DMS53 (cell line): ENCODE measurements at places on chromosomes 7 and 10.
A peak's percentile ranks its signal among the peaks of the same experiment; 100 is the strongest.

GRCh38 chr10:49276596-49276995, 22.4 kb upstream of the C10orf71 start:
- no peak for DNase-seq

DNA sequence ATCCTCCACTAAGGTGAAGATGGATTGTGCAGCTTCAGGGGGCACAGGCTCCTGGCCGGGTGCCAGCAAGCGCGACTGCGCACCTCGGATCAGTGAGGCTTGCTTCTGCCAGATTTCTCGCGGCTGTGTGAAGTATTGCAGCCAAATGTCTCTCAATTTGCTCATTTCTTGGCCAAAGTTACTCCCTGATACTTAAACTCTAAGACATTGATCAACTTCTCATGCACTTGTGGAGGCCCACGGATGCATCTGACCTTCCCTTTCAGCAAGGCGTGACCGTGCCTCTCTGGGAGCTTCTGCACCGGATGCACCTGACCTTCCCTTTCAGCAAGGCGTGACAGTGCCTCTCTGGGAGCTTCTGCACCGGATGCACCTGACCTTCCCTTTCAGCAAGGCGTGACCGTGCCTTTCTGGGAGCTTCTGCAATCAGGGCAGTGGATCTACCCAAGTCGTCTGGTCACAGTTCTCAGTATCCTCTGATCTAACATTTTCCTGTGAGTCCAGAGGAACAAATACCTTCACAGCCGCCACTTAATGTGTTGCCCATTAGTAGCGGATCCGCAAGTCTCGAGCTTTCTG, 248.3 kb downstream of the ADARB2 start:
- peak; percentile 79 for DNase-seq

DNA sequence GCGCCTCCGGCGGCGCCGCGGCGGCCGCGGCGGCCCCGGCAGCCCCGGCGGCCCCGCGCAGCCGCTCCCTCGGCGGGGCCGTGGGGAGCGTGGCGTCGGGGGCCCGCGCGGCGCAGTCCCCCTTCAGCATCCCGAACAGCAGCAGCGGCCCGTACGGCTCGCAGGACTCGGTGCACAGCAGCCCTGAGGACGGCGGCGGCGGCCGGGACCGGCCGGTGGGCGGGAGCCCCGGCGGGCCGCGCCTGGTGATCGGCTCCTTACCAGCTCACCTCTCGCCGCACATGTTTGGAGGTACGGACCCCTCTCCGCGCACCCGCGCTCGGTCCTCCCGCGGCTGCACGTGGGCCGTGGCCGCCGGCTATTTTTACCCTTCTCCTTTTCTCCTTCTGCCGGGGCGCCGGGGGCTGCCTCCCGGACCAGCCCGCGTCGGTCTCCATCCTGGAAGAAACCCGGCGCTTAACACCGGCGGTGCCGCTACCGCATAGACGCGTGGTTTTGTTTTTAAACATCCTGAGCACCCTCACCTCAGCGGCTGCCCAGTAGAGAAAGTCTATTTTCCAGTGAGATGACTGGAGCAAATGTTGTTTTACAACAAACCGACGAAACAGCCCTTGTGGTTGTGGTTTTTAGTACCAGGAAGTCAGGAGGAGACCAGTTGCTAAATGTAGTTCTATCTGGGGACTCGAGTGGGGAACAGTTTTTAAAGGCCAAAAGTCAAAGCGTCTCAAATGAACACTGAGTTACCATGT, 1.3 kb downstream of the ZNRF2 start:
- DNase-seq, result peak; percentile 74

DNA sequence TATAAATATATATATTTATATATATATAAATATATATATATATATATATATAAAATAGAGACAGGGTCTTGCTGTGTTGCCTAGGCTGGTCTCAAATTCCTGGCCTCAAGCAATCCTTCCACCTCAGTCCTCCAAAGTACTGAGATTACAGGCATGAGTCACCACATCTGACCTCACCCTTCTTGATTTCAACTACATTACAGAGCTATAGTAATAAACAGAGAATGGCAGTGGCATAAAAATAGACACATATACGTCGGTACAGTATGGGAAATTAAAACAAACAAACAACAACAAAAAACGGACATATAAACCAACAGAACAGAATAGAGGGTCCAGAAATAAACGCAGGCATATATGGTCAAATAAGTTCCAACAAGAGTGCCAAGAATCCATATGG, 77.6 kb upstream of the PPP1R3A start:
- DNase-seq, result peak; percentile 17

- DNase-seq, result no peak
Observed at GRCh38 chr7:77184990-77185389, 14.6 kb downstream of the FGL2 start.

- peak; percentile 15 for DNase-seq
Observed at GRCh38 chr10:113139699-113140098, 189.7 kb downstream of the TCF7L2 start.

DNA sequence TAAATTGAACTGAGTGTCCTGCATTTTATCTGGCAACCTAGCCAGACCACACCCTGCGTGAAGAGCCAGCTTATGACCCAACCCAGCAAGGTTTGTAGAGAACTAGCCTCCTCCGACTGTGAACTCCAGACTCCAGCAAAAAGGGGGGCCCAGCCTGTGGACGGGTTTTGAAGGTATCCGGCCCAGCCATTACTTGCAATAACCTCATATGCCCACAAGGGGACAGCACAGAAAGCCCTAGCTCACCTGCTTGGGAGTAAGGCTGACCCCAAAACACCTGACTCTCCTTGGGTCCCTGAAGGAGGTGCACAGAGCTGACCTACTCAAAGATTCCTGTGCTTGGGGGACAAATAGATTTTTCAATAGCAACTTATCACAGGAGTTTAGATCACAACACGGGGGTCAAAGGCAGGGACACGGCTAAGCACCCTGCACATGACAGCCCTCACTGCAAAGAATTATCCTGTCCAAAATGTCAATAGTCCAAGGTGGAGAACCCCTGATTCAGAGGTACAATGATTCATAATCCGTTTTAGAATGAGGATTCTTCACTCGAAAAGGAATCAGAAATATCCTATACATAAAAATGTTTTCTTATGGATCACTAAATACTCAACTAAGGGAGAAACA, 4.6 kb downstream of the TRPV6 start:
- DNase-seq, result peak; percentile 32

DNA sequence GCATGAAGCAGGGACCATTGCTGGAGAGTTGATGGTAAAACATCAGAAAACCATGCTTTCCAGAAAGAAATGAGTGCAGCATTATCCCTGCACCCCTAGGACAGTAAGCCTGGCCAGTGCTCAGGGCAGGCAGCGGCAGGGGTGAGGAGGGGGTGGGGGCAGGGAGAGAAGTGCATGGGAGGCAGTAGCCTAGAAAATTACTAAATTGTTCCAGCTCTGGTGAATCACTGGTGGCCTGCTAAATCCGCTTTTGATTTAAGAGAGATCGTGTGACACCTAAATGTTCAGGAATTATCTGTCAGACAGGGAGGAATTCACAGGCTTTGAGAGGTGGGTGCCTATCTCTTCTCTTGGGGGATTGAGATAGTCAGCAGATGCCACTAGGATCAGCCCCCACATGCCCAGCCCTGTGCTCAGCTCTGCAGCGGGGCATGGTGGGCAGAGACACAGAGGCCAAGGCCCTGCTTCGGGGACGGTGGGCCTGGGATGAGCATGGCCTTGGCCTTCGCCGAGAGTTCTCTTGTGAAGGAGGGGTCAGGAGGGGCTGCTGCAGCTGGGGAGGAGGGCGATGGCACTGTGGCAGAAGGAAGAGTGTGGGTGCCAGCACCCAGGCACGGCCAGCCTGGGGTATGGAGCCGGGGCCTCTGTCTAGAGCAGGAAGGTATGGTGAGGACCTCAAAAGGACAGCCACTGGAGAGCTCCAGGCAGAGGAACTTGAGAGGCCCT, 5.0 kb upstream of the AQP1 start:
- DNase-seq, result no peak

DNA sequence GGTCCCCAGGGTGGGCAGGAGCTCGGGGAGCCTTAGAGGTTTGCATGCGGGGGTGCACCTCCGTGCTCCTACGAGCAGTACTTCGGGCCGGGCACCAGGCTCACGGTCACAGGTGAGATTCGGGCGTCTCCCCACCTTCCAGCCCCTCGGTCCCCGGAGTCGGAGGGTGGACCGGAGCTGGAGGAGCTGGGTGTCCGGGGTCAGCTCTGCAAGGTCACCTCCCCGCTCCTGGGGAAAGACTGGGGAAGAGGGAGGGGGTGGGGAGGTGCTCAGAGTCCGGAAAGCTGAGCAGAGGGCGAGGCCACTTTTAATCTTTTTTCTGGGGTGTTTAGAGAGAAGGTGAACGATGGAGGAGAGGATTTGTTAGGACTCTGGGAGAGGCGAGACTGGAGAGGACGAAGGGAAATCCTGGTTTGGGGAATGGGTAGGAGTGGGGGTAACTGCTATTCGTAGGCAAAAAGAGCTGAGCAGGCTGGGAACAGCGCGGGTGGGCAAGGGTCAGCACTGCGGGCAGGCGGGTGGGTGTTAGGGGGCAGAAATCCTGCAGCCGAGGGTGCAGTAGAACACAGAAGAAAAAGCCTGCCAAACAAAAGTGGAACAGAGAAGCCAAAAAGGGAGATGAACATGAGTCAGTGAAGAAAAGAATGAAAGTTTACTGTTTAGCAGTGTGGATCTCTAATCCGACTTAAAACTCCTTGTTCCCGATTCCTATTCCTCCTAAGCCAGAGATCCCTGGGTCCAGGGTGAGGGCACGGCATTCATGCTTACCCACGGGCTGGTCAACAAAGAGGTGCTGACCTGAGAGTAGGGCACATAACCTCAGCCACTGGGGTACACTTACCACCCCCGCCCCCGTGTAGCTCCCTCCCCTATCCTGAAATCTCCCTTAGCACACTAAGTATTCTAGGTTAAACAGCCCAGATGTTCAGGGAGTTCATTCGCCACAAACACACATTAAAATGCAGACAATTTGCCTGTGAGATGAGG, 26.9 kb downstream of the PRSS2 start:
- no peak for DNase-seq

GRCh38 chr10:84715911-84716310, 387.5 kb downstream of the CCSER2 start:
- peak; percentile 80 for DNase-seq

DNA sequence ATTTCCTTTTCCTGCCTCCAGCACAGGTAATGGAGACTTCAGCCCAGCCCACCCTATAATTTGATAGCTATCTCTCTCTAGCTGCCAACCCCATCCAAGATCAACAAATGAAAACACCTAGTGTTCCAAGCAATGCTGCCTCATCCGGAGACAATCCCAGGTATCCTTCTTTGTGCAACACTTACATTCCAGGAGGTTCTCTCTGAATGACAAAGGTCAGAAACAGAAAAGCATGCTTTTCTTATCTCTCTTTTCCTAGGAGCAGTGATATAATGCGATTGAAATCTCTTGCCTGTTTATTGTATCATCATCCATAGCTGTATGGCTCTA, 699.3 kb downstream of the INHBA start:
- no peak for DNase-seq

DNA sequence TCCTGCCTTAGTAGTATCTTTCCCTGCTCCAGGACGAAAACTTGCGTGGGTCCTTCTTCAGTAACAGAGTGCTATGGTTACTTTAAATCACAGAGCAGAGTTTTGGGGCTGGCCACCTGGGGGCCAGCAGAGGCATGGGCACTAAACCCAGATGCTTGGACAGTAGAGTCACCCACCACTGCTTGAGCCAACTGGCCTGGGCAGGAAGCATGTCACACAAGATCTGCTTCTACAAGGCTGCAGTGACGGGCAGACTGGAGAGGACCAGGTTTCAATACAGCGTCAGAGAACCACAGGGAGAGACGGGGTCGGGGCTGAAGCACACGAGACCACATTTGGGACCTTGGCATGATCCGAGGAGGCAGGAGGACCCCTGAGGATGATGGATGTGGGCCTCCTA, 14.3 kb upstream of the DMBT1 start:
- no peak for DNase-seq

DNA sequence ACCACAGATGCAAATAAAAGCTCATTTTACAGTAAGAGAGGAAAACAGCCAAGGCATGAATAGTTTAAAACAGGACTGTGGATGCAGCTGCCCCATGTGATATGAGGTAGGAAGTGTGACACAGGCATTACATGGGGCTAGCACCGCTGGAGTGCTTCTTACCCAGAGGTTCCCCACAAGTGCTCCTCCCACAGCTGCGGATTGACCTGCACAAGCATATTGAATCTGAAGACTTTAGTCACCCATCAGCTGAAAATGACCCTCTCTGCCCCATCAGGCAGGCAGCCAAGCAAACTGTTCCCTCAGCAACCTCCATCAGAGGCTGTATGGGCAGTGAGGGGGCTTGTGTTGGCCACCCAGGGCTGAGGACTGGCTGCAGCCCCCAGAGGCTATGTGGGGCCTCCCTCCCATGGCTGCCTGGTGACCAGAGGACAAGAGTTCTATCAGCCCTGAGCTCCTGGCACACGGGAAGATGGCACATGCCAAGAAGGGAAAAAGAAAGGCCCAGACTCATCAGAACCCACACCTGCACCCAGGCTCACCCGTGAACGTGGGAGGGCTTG, 98.7 kb downstream of the TCERG1L start:
- DNase-seq, result no peak

DNA sequence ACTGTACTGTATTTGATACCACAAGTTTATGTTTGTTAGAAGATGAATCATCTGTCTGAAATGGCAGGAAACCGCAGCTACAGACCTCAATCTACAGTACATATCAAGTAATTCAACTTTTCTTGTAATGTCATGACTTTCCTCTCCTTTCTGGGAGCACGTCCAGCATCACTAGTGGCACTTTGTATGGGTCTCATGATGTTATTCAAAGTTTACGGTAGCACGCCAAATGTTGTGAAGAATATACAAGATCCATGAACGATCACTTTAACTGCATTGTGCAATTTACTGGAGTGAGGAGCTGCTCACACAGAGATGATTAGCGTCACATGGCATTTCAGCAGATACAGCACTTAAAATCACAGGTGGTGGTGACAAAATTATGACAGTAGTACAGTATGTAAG, 257.8 kb upstream of the GNAI1 start:
- peak; percentile 8 for DNase-seq

- DNase-seq, result no peak
Observed at GRCh38 chr7:137519181-137519691, 175.7 kb upstream of the PTN start.

DNA sequence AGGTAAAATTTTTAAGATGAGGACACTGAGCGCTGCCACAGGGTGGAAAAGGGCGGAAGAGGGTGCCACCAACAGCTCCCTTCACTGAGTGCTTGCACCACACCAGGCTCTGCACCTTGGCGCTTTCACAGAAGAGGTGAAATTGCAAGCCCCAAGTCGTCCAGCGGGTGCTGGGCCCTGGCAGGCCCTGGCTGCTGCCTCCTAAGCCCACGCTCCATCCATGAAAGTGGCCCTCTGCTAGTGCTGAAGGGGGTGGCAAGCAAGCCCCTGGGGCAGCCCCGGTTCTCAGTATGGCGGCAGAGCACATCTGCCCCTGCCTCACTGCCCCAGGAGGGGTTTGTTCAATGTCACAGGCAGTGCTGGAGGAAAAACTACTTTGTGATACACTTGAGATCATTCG, 95.1 kb downstream of the SLIT1 start:
- DNase-seq, result no peak

DNA sequence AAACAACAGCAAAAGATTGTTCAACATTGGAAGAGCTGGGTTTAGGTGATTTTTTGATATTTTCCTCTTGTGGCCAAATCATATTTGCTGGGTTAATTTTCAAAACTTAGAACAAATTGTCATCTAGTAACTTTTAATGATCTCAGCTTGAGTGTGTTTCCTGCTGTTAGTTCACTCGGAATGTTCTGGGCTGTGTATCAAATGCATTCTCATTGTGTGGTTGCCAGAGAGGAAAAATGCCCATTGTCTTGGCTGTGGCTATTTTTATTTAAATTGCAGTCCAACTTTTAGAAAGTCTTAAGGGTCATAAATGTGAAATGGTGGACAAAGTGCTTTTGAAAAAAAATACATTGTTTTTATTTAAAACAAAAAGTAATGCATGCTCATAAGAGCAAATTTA, 542.0 kb downstream of the TNS3 start:
- no peak for DNase-seq

- DNase-seq, result no peak
Observed at GRCh38 chr7:1585142-1585981, 15.5 kb upstream of the PSMG3 start.
